ENCODE measurements at places on chromosomes 5 and 9.

DNA sequence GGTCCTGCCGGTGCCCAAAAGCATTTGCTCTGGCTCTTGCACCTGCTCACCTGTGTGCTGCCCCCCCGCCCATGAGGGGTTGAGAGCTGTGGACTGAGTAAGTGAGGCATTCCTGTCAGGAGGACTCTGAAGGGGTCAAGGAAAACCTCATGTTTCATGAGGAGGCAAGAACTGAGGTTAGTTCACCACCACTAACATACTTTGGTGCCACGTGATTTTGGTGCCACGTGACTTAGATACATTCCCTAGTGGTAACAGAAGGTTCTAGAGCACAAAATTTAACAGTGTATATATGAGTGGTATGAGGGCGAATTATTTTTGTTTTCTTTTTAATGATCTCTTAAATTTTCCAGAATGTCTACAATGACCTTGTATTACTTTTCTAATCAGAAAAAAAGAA is 6.3 kb upstream of the IL12B start:
- DNase-seq = no peak

DNA sequence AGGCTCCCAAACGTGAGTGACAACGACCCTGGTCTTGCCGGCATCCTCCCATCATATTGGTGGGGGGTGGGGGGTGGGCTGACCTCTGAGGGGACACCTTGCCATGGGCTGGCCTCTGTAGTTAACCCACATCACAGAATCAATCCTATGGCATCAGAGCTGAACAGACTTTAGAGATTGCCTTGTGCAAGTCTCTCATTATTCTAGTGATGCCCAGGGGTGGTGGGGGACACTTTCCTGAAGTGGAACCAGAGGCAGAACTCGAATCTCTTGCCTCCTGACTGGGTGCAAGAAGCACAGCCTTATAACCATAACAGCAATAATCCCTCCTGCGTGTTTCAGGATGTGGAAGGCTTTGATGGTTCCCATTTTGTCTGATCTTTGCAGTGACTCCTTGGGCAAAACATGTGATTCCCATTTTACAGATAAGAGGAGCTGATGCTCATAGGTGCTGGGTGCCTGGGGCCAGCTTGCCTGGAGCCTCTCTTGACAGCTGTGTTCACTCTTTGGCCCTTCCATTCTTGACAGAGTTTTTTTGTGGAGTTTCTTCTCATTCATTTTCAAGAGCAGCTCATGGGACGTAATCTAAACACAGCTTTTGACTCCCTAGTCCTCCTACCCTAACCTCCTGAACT is 18.6 kb upstream of the PITX1 start:
- no peak for DNase-seq

- no peak for DNase-seq
Observed at GRCh38 chr5:603081-603998, 8.8 kb upstream of the CEP72 start.

DNA sequence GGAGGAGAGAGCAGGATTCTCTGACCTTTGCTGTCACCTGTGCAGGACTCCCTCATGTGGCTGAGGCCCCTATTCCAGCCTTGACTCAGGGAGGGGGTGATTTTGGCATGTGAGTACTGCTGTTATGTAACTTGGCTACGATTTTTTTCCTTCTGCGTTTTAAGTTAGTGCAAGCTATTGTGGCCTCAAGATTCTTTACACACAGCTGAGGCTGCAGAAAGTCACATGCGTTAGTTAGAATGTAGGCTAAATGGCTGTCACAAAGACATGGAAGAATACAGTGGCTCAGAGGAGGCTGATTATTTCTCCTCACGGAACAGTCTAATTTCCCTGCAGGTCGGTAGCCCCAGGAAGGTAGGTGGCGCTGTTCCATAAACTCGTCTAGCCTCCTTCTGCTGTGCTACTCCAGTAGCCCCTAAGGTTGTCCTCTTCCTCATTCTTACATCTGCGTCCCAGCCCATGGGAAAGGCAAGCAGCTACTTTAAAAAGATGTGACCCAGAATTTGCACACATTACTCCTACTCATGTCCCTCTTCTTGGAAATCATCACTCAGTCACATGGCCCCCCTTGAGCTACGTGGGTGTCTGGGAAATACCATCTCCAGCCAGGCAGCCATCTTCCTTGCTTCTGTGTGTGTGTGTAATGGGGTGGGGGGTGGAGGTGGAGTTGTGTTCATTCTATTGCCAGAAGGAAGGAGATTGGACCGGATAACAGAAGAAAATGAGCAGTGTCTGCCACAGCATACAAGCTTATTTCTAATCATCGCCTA is 486.6 kb downstream of the CCDC171 start:
- no peak for DNase-seq

GRCh38 chr5:10453545-10453944 is 11.9 kb downstream of the ROPN1L start:
- DNase-seq = no peak

GRCh38 chr9:85404911-85405565 is 336.7 kb downstream of the AGTPBP1 start:
- DNase-seq = no peak

DNA sequence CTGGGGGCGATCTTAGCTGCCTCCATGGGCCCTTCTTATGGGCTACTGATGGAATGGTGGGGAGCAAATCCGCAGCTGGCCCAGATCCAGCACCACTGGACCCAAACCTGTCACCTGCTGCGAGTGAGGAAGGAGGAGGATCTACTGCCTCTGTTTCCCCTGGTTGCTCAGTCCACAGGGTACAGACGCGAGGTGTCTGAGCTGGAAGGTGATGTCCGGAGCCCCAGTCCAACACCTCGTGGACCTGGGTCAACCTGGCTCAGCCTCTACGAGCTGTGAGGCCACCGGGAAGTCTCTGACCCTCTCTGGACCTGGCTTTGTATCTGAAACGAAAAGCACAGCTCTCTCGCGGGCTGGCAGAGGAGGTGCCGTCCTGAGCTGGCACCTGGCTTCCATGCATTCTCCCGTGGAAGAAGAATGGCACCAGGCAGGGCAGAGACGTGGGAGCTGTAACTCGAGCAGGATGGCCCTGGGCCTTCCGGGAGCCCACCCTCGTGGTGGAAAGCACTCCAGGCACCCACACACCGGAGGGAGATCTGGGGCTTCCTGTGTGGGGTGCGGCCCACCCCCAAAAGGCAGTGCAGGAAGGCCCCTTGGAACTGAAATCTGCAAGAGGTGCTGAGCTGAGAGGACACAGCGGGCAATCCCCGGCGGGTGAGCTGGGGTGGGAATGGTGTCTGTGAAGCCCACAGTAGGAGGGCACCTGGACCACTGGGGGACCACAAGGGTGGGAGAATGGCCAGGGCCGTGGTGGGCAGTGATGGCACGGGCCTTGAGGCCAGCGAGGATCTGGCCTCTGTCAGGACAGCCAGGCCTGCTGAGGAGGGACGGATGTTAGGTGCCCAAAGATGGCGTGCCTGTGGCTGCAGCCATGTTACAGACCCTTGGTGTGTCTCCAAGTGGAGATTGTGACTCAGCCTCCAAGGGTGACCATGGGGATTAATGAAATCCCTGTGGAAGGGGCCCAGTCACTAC is 133.4 kb downstream of the OLFM1 start:
- no peak for DNase-seq

GRCh38 chr9:135888766-135889394 is 18.5 kb downstream of the CAMSAP1 start:
- no peak for DNase-seq

DNA sequence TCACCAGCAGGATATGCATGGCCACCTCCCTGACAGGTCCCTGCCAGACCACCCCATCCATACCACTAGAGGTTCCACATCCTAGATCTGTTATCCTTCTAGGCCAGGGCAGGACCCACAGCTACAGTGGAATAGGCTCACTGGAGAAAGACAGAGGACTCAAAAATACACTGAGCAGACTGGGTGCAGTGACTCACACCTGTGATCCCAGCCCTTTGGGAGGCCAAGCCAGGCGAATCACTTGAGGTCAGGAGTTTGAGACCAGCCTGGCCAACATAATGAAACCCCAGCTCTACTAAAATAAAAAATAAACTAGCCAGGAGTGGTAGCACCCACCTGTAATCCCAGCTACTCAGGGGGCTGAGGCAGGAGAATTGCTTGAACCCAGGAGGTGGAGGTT is 56.5 kb upstream of the TESK1 start:
- no peak for DNase-seq

- no peak for DNase-seq
Observed at GRCh38 chr5:83947763-83948162, 227.1 kb upstream of the HAPLN1 start.

GRCh38 chr5:22751536-22751935 is 101.6 kb downstream of the CDH12 start:
- DNase-seq = no peak

DNA sequence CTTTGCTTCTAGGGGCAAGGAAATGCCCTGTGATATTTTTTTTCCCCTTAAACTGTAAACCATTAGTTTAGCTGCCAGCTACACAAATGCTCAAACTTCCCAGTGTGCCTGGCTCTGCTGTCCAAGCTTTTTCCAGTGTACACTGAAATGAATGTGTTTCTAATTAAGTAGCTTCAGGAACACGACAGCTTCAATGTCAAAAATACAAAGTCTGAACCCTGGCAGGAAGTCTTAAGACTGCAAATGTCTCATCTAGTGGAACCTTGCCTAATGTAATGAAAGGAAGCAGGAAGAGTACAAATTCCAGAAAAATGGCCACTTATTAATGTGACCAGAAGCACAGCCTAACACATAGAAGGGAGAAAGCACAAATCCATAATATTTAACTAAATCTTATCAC is 255.2 kb downstream of the CRB2 start:
- DNase-seq = no peak

GRCh38 chr9:73049280-73049679 is 96.4 kb upstream of the ALDH1A1 start:
- no peak for DNase-seq

DNA sequence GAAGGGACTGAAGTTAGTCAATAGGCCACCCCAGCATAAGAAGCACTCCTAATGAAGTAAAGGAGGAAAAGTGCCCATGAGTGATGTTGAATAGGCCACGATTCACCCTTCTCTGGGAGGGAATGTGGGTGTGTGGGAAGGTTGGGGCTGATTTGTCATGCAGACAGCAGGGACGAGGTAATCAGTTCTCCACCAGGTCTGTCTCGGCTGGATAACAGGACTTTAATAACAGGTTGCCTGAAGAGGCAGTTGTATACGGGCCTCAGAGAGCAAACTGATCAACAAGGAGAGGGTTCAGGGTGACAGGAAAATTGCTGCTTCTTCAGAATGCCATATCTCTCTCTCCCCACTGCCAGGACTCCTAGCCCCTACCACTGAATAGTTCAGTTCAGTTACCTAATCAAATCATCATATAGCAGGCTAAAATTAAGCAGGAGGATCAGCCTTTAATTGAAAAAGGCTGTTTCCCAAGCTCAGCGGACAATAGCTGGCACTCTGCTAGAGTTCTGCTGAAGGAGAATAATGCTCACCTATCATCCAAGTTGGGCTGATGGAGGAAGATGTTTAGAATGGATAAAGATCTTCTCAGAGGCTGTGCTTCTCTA is 43.6 kb upstream of the SMIM32 start:
- DNase-seq = no peak

DNA sequence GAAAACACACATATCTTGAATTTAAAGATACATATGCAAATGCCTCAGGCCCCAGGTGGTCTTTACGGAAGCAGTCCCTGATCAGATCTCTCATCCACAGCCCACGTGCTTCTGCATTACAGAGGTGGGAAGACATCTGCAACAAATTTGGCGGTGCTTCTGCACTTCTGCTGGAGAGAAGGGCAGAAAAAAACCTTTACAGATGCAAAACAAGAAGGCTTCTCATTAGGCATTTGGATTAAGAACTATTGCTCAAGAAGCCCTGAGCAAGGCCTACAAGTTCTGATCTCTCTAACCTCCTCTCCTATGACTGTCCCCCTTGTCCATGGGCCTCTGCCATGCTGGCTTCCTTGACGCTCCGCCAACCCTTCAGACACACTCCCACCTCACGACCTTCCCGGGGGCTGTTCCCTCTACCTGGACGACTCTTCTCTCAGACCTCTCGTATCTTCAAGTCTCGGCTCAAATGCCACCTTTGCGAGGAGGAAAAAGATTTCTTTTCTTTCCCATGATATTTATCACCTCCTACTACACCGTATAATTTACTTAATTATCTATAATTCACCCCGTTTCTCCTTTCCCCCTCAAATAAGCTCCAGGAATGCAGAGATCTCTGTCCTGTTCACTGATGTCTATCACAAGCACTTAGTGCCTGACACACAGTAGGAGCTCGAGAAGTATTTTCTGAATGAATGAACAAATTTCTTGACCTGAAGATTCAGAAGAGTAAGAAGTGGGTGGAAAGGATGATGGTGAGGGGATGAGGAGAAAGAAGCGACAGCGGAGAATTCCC is 1.1 kb downstream of the MTMR12 start:
- DNase-seq = no peak

- no peak for DNase-seq
Observed at GRCh38 chr5:180119031-180119902, 47.7 kb upstream of the RNF130 start.

DNA sequence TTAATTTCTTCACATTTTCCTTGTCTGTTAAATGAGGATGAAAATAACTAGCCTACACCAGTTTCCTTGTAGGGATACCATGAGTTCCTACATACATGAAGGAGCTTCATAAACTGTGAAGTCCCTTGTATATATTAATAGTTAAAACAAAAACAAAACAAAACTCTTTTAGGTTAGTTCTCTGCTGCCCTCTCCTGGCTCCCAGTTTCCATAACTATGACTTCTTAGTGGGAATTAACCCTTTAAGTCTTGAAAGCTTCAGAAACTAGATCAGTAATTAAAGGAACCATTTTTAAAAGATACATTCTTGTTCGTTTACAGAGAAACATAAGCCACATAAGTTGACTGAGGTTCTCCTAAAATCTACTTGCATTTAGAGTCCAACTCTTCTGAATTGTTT is 500.0 kb upstream of the C9orf72 start:
- DNase-seq = no peak

- DNase-seq = no peak
Observed at GRCh38 chr9:3793971-3794383, 268.2 kb upstream of the RFX3 start.

- no peak for DNase-seq
Observed at GRCh38 chr5:174246743-174247142, 201.2 kb downstream of the NSG2 start.

- DNase-seq = no peak
Observed at GRCh38 chr5:53368966-53369605, 111.3 kb upstream of the FST start.
